B cell (primary cell): ENCODE measurements at places on chromosomes 2 and 18.
A peak's percentile ranks its signal among the peaks of the same experiment; 100 is the strongest.

DNA sequence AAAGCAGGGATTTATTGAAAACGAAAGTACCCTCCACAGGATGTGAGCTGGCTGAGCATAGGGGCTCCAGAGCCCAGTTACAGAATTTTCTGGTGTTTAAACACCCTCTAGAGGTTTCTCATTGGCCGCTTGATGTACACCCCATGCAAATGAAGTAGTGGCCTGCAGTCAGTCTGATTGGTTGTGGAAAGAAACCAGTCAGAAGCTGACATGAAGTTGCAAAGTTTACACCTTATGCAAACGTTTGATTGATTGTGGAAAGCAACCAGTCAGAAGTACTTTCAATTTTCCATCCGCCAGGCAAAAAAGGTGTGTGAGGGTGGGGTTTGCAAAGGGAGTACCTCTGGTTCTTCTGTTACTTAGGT lies 62.3 kb downstream of the VWA3B start:
- no peak for DNase-seq

- DNase-seq: no peak
These were observed 434.2 kb downstream of the LRRTM4 start for GRCh38 chr2:77087987-77088414.

GRCh38 chr2:235900631-235901030 lies 267.6 kb downstream of the GBX2 start:
- no peak for DNase-seq

DNA sequence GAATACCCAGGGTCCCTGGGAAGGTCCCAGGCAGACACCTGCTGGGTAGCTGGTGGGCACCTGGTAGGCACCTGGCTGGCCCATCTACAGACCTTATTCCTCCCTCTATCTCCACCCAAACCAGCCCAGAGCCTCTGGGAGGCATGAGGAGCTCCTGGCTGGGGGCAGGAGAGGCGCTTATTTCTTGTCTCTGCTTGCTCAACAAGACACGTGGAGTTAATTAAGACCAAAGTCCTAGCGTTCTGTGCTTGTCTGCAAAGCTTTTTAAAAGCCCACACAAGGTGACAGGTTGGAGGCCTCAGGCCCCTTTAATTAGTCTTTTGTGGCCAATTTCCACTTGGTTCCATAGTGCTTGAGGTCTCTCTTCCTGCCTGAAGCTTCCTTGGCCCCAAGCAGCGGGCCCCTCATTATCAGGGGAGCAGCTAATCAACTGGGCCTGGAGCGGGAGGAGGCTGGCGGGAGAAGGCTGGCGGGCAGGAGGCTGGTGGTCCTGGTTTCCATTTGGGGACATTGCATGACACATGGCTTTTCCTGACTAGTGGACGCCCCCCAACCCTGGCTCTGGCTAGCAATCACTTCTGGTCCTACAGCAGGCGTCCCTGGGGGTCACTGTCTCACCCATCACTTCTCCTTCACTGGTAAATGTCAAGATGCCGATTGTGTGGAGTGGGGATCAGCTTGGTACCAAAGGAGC lies 65.4 kb upstream of the HDAC4 start:
- no peak for DNase-seq

- DNase-seq: no peak
These were observed 15.0 kb downstream of the APLF start for GRCh38 chr2:68482296-68482820.

GRCh38 chr2:28810384-28811285 lies at the start of gene SPDYA:
Gene SPDYA, plus strand, starts transcription at chr2:28810834. Its CDS starts 5,181 bp downstream, at chr2:28816015.
- DNase-seq: peak; percentile 81

DNA sequence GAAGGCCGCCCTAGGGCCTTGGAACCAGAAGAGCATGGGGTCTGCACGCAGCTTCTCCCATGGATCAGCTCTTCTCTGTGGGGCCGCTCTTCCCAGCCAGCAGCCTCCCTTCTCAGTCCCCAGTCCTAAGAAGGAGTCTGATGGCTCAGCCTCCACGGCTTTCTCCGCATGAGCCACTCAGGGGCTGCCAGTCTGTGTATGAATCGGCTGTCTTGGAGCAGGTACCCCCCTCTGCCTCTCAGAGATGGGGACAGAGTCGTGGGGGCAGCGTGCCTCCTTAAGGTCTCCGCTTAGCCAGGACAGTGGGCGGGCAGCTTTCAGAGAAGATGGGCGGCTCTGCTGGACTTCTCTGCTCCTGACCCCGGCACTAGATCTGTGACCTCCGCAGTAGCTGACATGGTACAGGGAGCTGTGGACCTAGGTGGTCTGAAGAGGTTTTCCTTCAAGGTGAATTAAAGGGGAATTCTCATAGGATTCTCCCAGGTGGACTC lies 21.6 kb downstream of the INPP5D start:
- no peak for DNase-seq

DNA sequence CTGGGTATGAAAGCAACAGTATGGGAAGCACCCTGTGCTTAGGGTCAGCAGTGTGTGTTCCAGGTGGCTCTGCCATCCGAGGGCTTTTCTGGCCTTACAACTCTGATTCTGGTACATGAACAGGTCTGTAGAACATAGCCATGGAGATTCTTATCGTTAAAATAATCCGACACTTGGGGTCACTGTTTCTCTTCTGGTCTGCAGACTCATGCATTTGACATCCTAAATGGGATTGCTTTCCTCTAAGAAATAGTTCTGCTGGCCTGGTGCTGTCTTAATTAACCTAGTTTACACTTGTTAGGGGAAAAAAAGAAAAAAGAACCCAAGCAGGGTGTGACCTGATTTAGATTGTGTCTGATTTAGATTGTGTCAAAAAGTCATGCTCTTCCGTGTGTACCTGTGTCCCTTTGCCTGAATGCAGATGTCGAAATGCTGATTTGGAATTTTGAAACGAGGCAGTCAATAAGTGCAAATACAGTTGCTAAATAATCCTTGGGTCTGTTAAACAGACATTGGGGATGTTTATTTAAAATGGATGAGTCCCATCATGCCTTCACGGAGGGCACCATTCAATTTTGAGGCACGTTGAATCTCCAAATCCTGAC lies 59.6 kb downstream of the TRPM8 start:
- DNase-seq: peak; percentile 68

GRCh38 chr2:65057391-65058052 lies 1.3 kb downstream of the CEP68 start:
- peak; percentile 49 for DNase-seq

- DNase-seq: no peak
These were observed 43.4 kb upstream of the MTCL1 start for GRCh38 chr18:8661754-8662559.

DNA sequence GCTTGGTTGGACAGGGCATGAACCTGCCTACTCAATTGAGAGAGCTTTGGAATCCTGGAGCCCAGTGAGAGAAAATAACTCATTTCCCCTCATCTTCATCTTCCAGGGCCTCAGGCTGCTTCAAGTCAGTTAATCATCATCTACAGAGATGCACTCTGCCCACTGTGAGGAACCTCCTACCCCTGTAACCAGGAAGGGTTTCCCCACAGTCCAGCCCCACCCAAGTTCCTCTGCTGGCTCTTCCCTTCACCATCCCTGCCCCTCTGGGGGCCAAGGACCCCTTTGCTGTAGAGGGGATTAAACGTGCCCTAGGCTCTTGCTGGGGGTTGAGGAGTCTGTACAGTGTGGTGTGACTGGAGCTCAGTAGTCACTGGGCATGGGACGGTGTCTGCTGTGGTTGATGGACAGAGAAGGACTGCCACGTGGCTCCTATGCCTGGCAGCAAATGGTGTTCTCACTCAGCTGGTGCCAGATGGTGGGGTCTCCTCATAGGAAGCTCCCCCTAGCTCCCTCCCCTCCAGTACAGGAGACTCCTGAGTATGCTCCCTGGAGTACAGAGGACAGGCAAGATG lies 29.5 kb upstream of the LGALSL start:
- no peak for DNase-seq
